ENCODE measurements at places on chromosomes 4 and X.

DNA sequence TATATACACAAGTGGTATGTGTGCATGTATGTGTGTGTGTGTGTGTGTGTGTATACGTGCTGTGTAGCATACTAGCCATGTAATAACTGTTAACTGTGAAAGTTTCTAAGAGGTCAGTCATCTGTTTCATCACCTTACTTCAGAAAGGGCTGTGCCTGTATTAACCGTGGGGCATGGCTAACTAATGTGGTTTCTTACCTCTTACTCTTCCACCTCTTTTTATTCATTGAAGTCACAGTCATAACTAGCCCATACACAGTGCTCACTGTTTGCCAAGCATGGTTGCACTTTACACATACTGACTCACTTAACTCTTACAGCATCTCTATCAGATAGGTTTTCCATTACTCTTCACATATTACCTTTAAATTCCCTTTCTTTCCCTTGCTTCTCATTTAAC is 23.7 kb upstream of the LRAT start:
- peak; percentile 48 for DNase-seq

GRCh38 chr4:57119054-57119651 is 9.0 kb upstream of the IGFBP7 start:
- DNase-seq: no peak

- no peak for DNase-seq
Observed at GRCh38 chr4:144633215-144633614, 12.7 kb upstream of the HHIP start.

GRCh38 chr4:17702641-17703040 is 78.8 kb downstream of the FAM184B start:
- DNase-seq: no peak

DNA sequence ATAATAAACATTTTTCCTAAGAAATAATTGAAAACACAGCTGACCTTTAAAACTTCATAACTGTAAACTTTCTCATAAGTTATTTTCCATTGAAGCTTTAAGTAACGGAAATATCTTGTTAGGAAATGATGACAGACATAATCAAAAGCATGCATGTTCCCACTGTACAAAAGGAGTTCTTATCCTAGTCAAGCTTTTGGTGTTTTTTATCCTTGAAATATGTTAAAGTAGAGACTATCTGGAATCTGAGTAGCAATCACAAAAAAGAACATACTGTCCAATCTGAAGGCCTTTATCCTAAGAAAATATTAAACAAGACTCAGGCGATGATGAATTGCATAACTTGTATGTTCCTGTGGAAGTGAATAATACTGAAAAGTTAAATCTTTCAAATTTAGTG is 14.4 kb downstream of the GEMIN8 start:
- DNase-seq: no peak

- DNase-seq: no peak
Observed at GRCh38 chr4:169437299-169438047, 166.7 kb upstream of the SH3RF1 start.

GRCh38 chr4:6742507-6742906 is 26.5 kb downstream of the BLOC1S4 start:
- no peak for DNase-seq

GRCh38 chr4:41661442-41662076 is 87.0 kb downstream of the PHOX2B start:
- DNase-seq: peak; percentile 60

GRCh38 chrX:154473683-154474082 is 5.4 kb downstream of the LAGE3 start:
- DNase-seq: no peak

Measured in activated CD4-positive, alpha-beta T cell treated with anti-CD3 and anti-CD28 coated beads, Interleukin-2, Interleukin-6, amounts not matched to agents 100 ng/mL and 50 ng/mL, durations not matched to agents 16 hours and 8 hours (primary cell).